Adipocyte (in vitro differentiated cells): ENCODE measurements at places on chromosomes 3 and 15.

DNA sequence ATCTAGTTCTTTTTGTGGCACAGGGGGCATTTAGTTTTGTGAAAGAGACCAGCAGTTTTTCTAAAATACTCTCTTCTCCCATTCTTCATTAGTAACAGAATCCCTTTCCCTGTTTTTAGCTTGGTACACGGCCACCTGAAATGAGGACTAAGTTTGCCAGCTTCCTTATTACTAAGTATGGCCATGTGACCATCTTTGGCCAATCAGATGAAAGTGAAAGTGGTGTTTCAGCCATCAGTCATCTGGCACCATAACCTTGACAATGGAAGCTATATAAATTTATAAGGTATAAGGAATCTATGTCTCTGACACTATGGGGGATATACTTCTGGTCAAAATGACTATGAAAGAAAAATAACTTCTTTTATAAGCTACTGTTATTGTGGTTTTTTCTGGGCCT lies 570.4 kb downstream of the AGBL1 start:
- no peak for DNase-seq

GRCh38 chr3:35673017-35673416 lies 33.7 kb downstream of the ARPP21 start:
- DNase-seq: no peak

GRCh38 chr15:56942118-56942517 lies 23.7 kb downstream of the TCF12 start:
- no peak for DNase-seq

DNA sequence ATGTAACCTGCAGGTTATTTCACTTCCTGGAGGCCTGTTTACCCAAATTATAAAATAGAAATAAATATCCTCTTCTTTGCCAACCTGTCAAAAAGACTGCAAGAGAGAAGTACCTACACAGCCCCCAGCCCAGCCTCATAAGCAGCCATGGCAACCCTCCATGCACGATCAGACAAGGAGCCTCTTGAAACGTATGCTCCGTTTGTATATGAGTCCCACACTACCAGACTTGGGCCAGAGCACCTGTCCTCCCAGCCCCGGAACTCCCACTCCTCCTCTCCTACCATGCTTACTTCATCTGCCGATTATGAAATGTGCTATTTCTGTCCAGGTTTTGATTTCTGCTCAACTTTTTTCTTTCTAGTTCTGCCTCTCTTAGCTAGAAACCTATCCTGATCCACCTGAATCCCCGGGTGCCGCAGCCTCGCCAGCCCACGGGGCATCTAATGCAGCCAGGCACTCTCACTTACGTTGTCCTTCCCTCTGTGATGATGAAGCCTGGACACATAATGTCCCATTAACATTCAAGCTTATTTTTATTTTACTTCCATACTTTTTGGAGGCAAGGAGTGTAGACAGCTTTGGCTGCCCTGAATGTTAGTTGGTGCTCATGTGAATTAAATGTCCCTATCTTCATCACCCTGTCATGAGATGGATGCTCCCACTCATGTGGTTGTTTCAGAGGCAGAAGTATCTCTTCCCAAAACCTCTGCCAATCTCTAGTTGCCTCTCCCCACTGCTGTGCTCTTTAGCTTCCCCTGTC lies 73.8 kb downstream of the MB21D2 start:
- no peak for DNase-seq

DNA sequence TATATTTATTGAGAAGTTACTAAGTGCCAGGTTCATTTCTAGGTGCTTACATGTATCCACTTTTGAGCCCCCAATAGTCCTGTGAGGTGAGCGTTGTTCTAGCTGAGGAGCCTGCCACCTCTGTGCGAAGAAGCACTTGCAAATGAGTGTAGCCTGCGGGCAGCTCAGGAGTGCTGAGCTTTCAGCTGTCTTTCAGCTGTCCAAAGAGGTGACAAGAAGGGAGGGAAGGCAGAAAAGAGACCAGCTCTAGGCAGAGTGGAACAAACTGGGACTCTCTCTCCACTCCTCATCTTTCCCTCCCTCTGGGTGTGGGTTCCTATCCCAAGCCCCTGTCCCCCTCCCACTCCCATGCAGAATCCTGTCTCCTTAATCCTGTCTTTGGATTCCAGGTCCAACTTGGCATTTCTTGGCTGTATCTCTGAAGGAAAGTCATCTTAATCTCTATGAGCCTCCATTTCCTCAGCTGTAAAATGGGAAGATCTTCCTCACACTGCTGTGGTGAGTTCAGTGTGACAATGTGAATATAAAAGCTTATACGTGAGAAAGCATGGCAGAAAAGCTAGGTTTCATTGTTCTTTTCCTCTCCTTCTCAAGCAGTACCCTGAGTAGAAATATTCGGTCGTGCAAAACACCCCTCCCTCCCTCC lies 6.7 kb upstream of the SRP14 start:
- DNase-seq: no peak

DNA sequence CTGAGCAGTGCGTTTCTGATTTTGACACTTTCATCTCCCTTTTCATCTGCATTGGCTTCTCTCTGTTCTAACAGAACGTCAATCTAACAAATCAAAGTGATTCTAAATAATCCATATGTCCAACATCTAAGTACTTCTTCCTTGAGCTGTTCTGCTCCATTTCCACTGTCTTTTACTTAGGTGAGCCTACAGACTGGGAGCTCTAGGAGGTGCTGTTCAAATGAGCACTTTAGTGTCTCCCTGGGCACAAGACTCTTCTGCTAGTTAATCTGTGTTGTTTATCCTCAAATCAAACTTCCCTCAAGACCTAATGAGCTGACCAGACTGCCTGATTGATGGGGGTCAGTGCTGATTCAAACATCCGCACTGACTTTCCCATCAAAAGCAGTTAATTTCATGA lies 408.1 kb downstream of the WDR72 start:
- no peak for DNase-seq

DNA sequence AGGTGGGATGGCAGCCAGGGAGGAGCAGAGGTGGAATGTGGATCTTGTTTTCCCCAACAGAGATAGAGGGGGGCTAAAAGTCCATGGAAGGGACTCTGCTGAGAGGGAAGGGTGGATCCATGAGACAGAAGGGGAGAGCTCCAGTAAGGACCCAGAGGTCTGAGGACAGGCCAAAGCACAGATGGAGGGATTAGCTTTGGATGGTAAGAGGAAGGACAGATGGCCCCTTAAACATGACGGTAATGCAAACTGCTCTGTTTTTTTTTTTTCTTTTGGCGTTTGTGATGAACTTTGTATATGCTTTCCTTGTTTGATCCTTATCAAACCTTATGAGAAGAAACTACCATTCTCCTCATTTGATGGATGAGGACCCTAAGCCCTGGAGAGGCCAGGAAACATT lies 96.2 kb downstream of the IGF1R start:
- DNase-seq: no peak

- no peak for DNase-seq
Measured at GRCh38 chr3:101848326-101848725, 988 bp upstream of the NFKBIZ start.

GRCh38 chr3:71641674-71642073 lies 58.1 kb upstream of the FOXP1 start:
- DNase-seq: no peak

GRCh38 chr15:89837134-89837829 lies 22.6 kb upstream of the ANPEP start:
- peak; percentile 50 for DNase-seq

GRCh38 chr15:39657181-39657580 lies 76.3 kb downstream of the THBS1 start:
- DNase-seq: no peak

GRCh38 chr3:176375519-176375918 lies 821.8 kb downstream of the TBL1XR1 start:
- DNase-seq: no peak

- peak; percentile 31 for DNase-seq
Measured at GRCh38 chr15:36831125-36831903, 251.9 kb downstream of the CDIN1 start.

- DNase-seq: peak; percentile 15
Measured at GRCh38 chr3:29374226-29374625, 93.4 kb downstream of the RBMS3 start.

GRCh38 chr3:36893137-36893557 lies 51.7 kb downstream of the TRANK1 start:
- peak; percentile 52 for DNase-seq

DNA sequence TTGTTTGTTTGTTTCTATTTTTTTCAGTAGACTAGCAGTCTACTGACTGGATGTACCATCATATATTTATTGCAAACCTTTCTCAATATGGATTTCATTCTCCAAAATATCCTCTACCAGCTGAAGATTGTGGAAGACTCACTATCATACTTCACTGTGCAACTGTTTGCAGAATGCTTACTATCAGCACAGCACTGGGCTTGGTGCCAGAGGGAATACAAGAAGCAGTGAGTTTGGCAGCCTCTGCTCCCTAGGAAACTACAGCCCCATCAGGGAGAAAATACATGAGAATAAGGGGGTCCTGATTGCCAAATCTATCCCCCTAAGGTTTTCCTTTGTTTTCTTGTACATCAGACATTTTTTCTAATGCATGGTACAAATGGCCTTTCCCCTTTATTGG lies 27.5 kb downstream of the AQP9 start:
- peak; percentile 64 for DNase-seq

- DNase-seq: peak; percentile 65
Measured at GRCh38 chr3:38646630-38647029, 2.9 kb downstream of the SCN5A start.

- no peak for DNase-seq
Measured at GRCh38 chr3:2908693-2909351, 201.4 kb downstream of the IL5RA start.

DNA sequence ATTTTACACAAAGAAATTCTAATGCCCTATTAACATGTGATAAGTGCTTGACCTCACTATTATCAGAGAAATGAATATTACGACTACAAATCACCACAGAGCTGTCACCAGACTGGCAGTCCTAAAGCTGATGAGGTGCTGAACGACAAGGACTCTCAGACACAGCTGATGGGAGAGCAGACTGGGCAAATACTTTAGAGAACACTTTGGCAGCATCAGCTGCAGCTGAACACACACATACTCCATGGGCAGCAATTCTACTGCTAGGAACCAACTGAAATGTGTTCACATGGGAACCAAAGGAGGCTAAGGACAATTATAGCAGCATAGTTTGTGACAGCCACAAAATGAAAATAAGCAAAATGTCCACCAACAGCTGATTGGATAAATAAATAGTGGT lies 45.5 kb downstream of the SUSD5 start:
- DNase-seq: no peak

DNA sequence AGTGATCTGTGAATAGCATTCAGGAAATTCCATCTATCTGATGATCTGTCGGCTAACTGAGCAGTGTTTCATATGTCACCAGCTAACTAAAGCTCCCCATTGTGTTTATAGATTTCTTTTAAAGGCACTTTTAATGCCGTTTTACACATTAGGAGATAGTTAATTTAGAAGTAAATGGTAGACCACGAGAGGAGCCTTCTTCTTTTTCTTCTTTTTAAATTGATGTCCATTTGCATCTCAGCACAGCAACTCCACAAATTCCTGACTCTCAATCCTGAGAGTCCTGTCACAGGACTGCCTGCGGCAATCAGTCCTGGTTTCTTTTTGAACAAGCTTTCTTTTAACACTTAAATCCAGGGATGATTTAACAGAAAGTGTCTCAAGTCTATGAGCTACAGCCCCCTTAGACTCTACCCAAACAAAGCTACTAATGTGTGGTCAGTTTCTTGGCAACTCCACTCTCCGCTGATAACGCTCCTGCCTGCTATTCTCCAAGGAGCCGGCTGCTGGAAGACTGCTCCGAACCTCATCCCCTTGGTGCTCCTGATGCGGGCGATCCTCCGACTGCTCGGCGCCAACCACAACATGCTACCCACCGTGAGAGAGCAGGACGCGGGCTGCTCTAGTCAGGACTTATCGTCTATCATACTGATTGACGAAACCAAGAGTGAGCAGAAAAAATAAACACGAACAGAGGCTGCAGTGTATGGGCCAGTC lies 421.4 kb downstream of the MECOM start:
- DNase-seq: peak; percentile 42

DNA sequence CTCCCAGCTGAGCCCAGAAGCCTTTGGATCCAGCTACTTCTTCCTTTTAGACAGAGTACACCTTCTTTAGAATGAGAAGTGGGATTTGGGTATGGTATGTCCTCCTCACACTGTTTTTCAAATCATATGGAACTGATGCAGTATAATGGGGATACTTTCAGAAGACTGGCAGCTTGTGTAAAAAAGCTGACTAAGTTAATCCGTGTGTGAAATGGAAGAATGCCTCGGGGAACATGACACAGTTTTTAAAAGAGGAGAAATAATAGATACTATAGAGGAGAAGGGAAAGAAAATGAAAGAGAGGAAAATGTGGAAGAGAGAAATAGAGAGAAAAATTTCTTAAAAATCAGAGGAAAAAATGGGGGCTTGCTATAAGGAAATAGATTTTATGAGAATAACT lies 47.7 kb downstream of the TUSC7 start:
- DNase-seq: no peak

DNA sequence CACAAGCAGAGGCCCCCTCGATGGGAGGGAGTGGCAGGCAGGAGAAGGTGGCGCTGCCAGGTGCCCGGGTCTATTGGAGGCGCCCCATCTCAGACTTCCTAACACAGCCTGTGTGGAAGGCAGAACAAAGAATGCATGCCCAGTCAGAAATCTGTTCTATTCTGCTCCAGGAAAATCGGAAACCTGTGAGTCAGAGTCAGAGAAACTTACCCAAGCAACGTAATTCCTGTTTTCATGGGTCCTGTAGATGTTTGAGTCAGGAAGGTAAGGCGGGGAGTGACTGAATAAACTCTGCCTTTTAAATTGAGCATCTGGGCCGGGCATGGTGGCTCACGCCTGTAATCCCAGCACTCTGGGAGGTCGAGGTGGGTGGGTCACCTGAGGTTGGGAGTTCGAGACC lies 13.7 kb downstream of the MAP6D1 start:
- no peak for DNase-seq

DNA sequence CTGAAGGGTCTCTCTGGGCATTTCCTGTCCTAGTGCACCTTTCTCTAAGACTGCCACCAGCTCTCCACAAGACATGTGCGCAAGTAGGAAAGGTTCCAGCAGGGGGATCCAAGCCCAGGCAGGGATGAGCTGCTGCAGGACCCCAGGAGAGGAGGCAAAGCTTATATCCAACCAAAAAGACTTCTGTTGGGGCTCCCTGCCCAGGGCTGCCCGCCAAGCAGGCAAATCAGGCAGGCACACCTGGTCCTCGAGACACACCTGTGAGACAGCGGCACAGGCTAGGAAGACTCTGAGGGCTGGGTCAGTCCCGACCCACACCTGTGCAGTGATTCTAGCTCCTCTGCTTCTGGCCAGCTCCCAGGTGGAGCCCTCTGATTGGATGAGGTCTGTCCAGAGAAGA lies 80.6 kb downstream of the MYLK start:
- DNase-seq: no peak

DNA sequence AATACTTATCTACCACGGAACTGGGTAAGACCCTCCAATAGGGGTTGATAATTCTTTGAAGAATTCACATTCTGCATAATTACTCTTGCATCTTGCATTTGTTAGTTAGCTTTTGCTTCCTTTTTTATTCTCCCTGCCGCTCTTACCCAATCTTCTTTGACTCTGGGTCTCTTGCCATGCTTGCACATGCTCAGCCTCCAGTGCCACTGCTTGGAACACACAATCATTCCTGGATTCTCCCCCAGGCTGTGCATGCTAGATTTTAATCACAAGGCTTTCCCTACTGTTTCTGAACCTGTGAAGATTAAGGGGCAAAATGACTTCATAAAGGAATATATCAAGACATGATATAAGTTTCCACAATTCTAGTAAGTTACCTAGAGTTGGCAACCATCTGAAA lies 133.1 kb downstream of the IL1RAP start:
- DNase-seq: no peak
